ENCODE measurements at places on chromosomes 13 and 19.
A peak's percentile ranks its signal among the peaks of the same experiment; 100 is the strongest.

GRCh38 chr13:20633802-20634201 lies 66.8 kb downstream of the IFT88 start:
- no peak for DNase-seq

- no peak for DNase-seq
Observed at GRCh38 chr19:610071-610800, 20.6 kb downstream of the HCN2 start.

GRCh38 chr13:32629313-32629712 lies 43.1 kb downstream of the PDS5B start:
- no peak for DNase-seq

- DNase-seq, result no peak
Observed at GRCh38 chr13:73082471-73082870, 23.7 kb downstream of the KLF5 start.

- no peak for DNase-seq
Observed at GRCh38 chr19:4284176-4284958, 5.3 kb downstream of the SHD start.

DNA sequence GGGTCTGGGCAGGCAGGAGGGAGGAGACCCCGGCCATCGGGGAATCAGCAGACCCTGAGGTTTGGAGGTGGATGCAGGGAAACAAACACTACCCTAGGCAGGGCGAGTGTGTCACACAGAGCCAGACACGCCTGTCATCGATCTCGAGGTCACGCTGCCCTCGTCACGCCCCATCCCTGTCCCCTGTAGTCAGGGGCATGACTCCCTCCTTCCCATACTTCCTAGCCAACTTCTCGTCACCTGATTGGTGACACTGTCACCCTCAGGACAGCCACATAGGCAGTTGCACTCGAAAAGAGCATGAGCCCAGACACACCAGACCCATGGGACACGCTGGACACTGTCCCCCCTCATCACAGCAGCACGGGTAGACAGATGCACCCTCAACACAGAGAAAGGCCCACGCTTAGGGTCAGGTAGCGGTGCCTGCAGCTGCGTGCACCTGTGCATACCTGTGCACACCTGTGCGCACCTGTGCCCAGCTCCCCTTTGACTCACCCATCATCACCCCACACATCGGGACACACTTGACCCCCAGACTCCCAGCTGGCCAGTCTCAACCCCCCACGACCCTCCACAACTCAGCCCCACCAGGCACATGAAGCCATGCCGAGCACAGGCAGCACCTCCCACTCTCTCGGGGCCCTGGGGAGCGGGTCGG lies 11.9 kb downstream of the CILP2 start:
- DNase-seq, result no peak

DNA sequence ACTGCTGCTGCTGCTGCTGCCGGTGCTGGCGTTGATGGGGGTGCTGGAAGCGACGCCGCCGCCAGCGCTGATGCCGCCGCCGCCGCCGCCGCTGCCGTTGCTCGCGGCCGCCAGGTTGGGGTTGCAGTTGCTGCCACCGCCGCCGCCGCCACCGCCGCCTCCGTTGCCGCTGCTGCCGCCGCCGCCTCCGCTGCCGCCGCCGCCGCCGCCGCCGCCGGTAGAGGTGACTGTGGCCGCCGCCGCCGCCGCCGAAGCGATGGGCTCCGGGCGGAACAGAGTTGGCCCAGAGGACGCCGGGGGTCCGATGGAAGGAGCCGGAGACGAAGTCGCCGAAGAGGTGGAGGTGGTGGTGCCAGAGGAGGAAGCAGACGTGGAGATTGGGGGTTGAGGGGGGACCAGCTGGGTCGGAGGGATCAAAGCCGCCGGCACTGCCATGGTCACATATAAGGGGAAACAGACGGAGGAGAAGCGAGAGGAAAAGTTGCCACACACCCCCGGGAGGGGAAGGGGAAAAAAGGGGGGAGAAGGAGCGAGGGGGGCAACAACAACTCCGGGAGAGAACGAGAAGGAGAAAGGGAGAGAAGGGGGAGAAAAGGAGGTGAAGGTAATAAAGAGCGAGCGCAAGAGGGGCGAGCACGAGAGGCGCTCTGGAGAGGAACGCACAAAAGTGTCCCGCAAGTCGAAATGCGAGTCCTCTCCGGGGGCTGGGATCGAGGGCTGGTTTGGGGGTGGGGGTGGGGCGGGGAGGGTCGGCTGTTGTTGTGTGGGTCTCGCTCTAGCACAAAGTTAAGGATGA lies 471 bp downstream of the DACH1 start:
- DNase-seq, result peak; percentile 18

- DNase-seq, result no peak
Observed at GRCh38 chr13:61696676-61697075, 281.0 kb upstream of the PCDH20 start.

DNA sequence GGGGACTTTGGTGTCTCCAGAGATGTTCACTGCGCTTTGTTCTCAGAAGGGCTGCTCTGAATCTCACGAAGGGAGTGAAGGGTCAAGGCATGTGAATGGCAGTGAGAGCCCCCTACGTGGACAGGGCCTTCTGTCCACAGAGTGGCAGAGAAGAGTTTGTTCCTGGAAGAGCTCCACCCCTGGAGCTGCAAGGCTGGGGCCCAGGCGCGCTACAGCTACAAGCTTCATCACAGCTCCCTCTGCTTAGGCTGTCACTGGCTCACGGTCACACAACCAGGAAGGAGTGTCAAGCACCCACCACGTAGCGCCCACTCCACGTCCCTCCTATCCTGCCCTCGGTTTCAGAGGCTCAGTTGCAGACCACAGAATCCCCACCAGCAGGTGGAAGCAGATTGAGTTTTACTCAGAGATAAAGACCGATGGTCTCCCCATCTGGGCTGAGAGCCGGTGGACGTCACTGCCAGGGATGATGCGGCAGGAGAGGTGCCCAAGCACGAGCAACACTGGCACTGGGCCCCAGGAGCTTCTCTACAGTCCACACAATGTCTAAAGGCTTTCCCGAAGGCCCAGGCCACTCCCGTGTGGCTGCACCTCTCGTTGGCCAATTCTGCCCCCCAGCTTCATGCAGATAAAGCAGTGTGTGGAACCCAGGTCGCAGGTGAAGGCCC lies 23.0 kb upstream of the TFDP1 start:
- no peak for DNase-seq

GRCh38 chr19:30049226-30049625 lies 107.2 kb downstream of the URI1 start:
- no peak for DNase-seq

DNA sequence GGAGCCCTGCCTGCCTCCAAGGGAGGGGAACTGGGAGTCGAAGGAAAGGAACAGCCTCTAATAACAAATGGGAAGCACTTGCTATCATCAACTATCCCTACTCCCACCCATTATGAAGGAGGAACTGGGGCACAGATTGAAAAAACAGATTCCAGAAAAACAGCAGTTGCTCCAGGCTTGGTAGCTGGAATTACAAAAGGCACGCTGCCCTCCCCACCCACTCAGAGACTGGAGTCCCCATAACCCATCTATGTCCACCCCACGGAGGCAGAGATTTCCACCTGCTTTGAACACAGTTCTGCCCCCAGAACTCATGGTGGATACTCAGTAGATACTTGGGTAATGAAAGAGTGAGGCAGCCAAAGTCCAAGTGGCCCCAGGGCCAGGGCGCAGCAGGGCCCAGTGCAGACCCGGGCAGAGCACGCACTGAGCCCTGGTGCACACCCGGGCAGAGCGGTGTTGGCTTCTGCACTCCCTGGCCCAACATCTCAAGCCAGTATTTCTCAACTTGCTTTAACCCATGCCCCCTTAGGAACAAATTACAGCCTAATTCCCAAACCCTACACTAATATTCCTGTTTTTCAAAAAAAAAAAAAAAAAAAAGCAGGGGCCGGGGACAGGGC lies 19.1 kb upstream of the CCNP start:
- no peak for DNase-seq

- DNase-seq, result no peak
Observed at GRCh38 chr13:90926459-90926858, 421.0 kb upstream of the MIR17HG start.

GRCh38 chr13:75610466-75610865 lies 25.7 kb upstream of the LMO7 start:
- no peak for DNase-seq

- DNase-seq, result no peak
Observed at GRCh38 chr19:33357556-33357955, 16.0 kb upstream of the CEBPG start.

- DNase-seq, result peak; percentile 85
Observed at GRCh38 chr13:112893570-112894422, 75.2 kb upstream of the MCF2L start.

GRCh38 chr19:18194554-18195238 lies 1.7 kb downstream of the MPV17L2 start:
- no peak for DNase-seq

DNA sequence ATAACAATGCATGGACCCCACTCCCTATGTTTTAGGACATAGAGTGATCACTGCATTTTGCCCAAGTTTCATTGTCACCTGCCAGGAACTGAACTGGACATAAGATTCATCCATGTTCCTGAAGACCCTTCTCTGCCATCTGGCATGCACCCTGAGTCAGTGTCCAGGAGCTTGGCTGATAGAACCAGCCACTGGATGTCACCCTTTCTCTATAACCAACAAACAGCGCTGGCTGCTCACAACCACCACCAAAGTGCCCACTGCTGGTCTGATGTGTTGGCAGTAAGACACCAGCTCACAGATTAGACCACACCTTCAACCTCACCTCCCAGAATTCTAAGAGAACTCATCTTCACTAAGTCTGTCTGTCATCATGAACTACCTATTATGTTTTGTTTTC lies 333.4 kb downstream of the ITGBL1 start:
- DNase-seq, result peak; percentile 25

DNA sequence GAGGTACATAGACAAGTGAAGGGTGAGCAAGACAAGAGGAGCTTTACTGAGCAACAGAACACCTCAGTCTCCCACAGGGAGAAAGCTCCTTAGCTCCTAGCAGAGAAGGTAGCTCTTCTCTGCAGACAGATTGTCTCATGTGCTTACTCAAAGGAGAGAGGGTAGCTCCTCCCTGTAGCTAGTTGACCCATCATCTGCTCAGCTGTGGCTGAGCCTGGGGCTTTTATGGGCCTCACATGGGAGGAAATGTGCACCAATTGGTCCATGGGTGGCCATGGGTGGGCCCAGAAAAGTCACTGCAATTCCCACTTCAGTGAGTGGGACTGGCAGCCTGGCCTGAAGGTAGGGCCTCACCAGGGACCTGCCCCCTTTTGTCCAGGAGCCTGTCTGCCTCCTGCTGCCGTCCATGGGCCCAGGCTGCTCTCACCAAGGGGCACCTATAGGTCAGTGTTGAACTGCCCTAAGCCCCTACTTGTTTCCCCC lies 246.2 kb downstream of the GPC6 start:
- no peak for DNase-seq

DNA sequence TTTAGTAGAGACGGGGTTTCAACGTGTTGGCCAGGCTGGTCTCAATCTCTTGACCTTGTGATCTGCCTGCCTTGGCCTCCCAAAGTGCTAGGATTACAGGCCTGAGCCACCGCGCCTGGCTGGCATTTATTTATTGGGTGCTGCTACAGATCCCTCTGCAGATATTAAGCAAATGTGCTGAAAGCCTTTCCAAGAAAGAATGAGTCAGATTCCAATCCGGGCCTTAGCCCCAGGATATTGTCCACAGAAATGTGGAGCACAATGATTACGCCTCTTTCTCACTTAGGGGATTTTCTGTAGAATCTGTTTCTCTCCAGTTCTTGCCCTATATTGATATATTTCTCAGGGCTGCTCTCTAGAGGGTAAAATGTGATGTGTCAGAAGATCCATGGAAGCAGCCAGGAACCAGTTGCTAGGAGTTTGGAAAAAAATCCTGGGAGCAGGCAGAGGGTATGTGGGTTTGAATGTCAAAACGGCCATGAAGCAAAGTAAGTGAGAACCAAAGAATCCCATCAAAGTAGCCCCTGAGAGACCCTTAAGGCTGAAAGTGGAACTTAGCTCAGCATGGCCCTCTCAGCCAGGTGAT lies 24.8 kb upstream of the IGFL4 start:
- DNase-seq, result no peak

GRCh38 chr19:1882786-1883692 lies 2.3 kb downstream of the ABHD17A start:
- no peak for DNase-seq

DNA sequence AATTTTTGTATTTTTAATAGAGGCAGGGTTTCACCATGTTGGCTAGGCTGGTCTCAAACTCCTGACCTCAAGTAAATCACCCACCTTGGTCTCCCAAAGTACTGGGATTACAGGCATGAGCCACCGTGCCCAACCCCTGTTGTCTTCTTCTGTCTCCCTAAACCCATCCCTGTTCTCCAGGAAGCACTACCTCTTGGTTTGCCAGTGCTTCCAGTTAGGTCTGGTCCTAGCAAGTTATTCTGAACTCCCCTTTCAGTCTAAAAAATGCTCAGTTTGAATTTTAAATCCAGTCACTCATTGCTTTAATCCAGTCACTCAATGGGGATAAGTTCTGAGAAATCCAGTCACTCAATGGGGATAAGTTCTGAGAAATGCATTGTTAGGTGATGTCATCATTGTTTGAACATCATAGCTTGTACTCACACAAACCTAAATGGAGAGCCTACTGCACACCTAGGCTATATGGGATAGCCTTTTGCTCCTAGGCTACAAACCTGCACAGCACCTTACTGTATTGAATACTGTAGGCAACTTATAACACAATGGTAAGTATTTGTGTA lies 8.0 kb upstream of the ATP4A start:
- DNase-seq, result no peak

DNA sequence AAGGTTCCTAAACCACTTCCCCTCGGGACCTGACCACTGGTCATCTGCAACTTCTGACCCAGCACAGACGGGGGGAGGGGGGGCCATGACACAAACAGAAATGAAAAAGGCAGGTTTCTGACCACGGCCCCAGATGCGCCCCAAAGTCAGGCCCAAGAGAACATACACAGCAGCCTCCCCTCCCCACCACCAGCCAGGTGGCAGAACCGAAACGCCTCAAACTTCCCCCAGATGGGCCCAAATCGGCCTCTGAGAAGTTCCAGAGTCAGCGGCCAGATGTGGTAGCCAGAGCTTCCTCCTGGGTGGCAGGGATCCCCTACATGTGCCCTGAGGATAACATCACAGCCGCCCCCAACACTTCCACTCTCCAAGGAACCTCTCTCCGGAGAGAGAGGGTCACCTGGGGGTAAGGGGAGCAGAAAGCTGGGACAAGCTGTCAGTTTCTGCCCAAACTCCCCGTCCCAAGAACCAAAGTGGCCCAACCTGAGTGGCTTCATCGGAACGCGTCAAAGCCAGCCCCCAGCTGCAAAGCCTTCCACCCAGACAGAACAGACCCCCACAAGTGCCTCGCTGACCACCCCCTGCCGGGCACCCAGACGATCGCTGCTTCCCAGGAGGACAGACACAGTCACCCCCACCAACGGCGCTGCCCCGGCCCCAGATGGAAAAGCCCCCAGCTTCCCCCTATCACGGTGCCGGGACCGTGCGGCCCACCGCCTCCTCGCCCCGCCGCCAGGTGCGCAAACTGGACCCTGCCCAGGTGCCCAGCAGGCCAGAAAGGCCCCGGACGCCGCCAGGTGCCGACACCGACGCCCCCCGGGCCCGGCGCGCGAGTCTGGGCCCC lies 800 bp downstream of the ELL start:
- no peak for DNase-seq

- DNase-seq, result peak; percentile 63
Observed at GRCh38 chr19:12833738-12834565, 427 bp downstream of the RTBDN start.

- DNase-seq, result no peak
Observed at GRCh38 chr13:98504371-98504963, 72.4 kb downstream of the STK24 start.
